Large intestine (tissue), 12 donors: ENCODE measurements at places on chromosomes 7 and 10.

DNA sequence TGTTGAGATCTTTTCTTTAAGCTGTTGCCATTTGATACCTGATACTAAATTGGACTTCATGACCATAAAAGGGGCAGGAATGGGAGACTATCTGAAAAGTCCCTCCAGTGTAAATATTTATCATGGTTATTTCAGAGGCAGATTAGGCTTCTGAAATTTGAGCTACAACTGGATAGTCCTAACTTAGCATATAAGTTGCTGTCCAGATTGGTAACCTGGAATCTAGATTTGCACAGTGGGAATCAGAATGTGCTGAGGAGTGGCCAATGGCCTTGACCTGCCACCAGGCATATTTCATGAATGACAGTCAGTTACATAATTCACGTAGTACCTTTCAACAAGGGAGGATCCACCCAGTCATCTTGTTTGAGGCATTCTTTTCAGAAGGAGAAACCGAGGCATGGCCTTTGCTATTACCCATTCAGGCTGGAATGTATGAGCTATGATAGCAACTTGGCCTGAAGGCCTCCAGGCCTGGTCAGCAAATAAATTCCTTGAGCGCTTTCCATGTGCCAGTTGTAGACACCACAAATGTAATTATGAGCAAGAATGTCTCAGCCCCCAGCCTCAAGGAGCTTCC is 80.0 kb downstream of the EEPD1 start:
- no peaks in the 10 kb centered on the region for H3K4me1 ChIP-seq
- DNase-seq = no peak
- H3K36me3 ChIP-seq = no peaks in the 10 kb centered on the region

DNA sequence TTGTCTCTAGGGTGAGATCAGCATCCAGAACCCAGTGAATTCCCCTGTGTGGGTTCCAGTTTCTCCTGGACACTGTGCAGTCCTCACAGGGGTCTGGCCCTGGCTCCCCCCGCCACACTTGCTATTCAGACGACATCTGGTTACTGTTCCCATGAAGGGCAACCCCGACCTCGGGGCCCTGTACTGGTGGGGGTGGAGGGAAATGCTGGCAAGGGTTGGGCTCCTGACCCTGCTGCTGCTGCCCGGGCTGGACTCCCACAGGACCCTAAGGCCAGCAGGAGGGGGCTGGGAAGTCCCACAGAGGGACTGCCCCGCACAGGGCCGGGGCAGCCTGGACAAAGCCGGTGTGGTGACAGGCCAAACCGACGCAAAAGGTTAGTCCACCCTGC is 768 bp upstream of the CPA1 start:
- no peaks in the 10 kb centered on the region for H3K27me3 ChIP-seq
- H3K27ac ChIP-seq = no peak overlapping the region
- H3K36me3 ChIP-seq = no peaks in the 10 kb centered on the region
- peaks cover 20% of the 10 kb centered on the region for H3K4me1 ChIP-seq

DNA sequence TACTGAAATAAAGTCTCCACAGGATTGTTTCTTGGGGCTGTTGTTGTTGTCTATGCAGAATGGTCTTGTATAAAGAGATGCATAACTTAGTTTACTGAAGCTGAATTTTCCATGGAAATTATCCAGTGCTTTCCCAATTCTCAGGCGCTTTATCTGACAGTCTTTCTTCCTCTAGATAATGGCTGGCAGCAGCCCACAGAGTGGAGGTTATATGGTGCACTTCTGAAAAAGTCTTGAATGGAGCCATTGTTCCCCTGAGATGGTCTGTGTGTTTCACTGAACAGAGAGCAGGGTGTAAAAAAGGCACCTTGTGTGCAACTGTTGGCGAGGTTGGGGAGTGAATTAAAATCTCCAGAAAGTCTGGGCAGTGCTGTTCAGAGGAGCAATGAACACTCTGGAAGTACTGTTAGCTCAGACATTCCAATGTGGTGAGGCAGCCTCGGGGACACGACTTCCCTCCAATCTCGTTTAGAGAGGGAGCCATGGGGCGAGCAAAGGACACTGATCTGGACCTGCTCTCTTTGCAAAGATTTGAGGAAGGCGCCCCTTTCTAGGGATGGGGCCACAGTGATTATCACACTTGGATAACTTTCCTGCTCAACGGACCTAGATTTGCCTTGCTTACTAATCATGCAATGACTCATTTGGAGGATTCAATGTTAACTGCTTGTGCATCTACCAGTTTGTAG is 2.0 kb upstream of the PLCE1 start:
- DNase-seq = peak; percentile 78
- H3K27ac ChIP-seq = peak overlapping the region; percentile 60
- H3K4me3 ChIP-seq = no peak overlapping the region
- H3K4me1 ChIP-seq = peaks cover 30% of the 10 kb centered on the region
- no peaks in the 10 kb centered on the region for H3K36me3 ChIP-seq

GRCh38 chr7:144834641-144835144 is 1.2 kb downstream of the TPK1 start:
- DNase-seq = no peak
- H3K4me1 ChIP-seq = peaks cover 6% of the 10 kb centered on the region
- peak overlapping the region; percentile 44 for H3K4me3 ChIP-seq
- H3K27me3 ChIP-seq = no peaks in the 10 kb centered on the region
- H3K27ac ChIP-seq = peak overlapping the region; percentile 88

GRCh38 chr7:28960071-28960840 is 2.1 kb upstream of the TRIL start:
- H3K4me1 ChIP-seq = peaks cover 13% of the 10 kb centered on the region
- DNase-seq = no peak
- no peak overlapping the region for H3K4me3 ChIP-seq
- H3K27ac ChIP-seq = no peak overlapping the region

- no peaks in the 10 kb centered on the region for H3K27me3 ChIP-seq
- H3K27ac ChIP-seq = no peak overlapping the region
- DNase-seq = no peak
- no peaks in the 10 kb centered on the region for H3K36me3 ChIP-seq
- H3K4me3 ChIP-seq = no peak overlapping the region
Observed at GRCh38 chr7:8739837-8740236, 306.4 kb downstream of the NXPH1 start.

- H3K27ac ChIP-seq = no peak overlapping the region
- no peak overlapping the region for H3K4me3 ChIP-seq
- no peaks in the 10 kb centered on the region for H3K36me3 ChIP-seq
- no peaks in the 10 kb centered on the region for H3K27me3 ChIP-seq
Observed at GRCh38 chr7:144785521-144785920, 50.3 kb downstream of the TPK1 start.

DNA sequence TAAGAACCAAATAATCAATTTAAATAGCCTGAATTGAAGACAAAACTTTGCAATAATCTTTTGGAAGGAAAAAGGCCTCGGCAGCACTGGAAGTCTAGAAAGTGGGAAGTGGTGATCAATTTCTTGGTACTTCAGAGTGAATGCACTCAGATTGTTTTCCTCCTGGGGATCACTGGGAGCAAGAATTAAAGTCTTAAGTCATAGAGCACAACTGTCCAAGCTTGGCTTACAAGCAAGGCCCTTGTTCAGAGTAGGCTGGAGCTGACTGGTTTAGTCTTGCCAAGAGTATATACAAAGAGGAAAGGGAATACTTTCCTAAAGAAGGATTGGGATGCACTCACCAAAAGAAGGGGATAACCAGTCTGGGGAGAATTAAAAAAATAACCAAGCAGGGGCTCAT is 637.1 kb downstream of the CCSER2 start:
- H3K27me3 ChIP-seq = no peaks in the 10 kb centered on the region
- no peak overlapping the region for H3K27ac ChIP-seq
- peak; percentile 3 for DNase-seq
- no peak overlapping the region for H3K4me3 ChIP-seq
- H3K36me3 ChIP-seq = no peaks in the 10 kb centered on the region

DNA sequence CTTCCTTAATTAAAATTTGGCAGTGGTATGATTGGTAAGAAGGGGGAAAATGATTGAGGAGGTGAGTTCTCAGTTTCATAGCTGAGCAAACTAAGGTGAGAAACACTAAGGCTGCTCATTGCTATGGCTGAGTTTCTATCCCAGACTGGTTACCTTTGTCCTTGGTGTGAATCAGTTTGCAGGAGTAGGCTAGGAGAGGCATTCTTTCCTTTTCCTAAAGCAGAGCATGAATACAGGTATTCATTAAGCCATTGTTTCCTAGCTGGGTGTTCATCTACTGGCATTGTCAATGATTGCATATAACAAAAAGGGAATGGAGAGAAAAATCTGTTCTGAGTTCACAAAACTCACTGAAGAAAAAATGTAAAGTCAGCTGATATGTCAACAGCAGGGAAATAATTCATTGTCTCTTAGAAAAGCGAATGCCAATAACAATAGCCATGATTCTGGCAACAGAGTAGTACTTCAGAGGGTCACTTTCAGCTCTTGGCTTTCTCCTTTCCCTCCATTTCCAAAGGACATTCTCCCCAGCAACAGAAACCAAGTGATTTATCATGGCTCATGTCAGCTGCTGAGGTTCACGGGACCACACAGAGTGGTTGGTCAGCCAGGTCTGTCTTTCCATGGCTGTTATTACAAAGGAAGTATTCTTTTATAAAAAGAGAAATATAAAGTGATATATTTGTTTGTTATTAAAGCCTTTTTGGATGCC is 234.0 kb downstream of the BICC1 start:
- H3K27ac ChIP-seq = no peak overlapping the region
- H3K4me1 ChIP-seq = no peaks in the 10 kb centered on the region
- no peak for DNase-seq
- no peak overlapping the region for H3K4me3 ChIP-seq

- no peaks in the 10 kb centered on the region for H3K4me1 ChIP-seq
- DNase-seq = no peak
- no peak overlapping the region for H3K27ac ChIP-seq
Observed at GRCh38 chr7:136874393-136875032, 6.1 kb downstream of the CHRM2 start.

DNA sequence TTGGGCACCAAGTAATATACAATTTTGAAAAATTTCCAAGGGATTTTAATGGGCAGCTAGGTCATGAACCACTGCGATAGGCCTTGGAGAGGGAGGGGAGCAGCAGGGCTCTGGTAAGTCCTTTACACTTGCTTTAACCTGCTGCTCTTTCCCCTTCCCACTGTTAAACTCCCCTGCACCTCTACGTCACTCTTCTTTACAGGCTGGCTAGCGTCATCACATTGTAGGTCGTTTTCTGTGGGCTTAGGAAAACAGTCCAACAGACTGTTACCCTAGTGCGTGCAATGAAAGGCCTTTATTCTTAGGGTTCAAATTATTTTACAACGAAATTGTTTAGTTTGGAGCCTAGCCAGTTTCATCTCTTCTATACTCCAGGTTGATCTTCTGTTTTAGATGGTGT is 235.7 kb downstream of the AUTS2 start:
- no peak for DNase-seq
- no peaks in the 10 kb centered on the region for H3K4me1 ChIP-seq
- H3K4me3 ChIP-seq = no peak overlapping the region
- no peaks in the 10 kb centered on the region for H3K36me3 ChIP-seq

DNA sequence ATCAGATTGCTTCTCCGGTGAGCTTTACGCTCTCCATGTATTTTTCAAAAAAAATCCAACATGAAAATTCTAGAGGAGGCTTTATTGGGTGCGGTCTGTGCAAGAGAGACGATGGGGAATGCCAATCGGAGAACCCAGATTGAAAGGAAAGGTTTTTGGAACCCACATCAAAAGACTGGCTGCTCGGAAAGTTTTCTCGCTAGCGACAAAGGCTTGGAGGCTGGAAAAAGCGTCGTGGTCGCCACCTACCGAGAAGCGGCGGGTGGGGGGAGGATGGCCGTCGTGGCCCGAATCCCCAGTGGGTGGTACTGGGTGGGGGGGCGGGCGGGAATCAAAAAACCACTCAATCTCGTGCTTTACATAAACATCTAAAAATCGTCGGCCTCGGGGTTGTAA is 1.1 kb upstream of the GTF2I start:
- DNase-seq = peak; percentile 59
- peak overlapping the region; percentile 87 for H3K27ac ChIP-seq
- H3K27me3 ChIP-seq = no peaks in the 10 kb centered on the region
- peak overlapping the region; percentile 90 for H3K4me3 ChIP-seq

- peaks cover 16% of the 10 kb centered on the region for H3K27me3 ChIP-seq
- no peaks in the 10 kb centered on the region for H3K4me1 ChIP-seq
- H3K36me3 ChIP-seq = no peaks in the 10 kb centered on the region
- H3K27ac ChIP-seq = no peak overlapping the region
- no peak overlapping the region for H3K4me3 ChIP-seq
Observed at GRCh38 chr10:23157691-23158369, 34.3 kb upstream of the PTF1A start.

DNA sequence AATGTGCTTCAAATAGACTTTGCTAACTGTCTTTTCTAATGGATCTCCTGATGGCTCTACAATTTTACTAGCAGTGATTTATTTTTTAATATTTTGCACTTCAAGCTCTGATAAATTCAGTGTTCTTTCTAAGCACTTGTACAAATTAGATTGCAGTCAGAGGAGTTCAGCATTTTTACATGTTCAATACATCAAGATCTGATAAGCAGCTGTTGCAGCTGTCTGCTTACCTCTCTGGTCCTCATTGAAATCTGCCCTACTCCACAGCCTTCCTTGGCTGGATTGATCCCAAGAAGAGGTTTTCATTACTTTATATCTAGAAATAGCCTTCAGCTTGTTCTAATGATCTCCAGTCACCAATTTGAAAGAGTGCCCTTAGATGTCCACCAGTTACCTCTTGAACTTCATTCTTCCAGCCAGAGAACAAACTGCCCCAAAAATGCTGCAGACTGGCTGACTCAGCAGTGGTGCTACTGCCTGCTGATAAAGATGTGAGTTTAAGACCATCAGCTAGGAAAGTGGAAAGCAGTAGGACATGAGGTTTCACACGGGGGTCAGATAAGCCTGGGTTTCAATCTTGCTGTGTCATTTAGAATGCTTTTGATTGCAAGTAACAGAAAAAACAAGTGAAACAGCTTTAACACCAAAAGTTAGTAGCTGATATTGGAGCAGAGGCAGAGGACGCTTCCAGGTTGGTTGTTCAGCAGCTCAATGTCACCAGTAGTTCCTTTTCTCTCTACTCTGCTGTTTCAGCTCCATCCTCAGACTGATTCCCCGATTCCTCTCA is 350.9 kb upstream of the NPVF start:
- H3K4me1 ChIP-seq = peaks cover 16% of the 10 kb centered on the region
- peak overlapping the region; percentile 38 for H3K27ac ChIP-seq
- H3K36me3 ChIP-seq = no peaks in the 10 kb centered on the region
- H3K4me3 ChIP-seq = no peak overlapping the region
